Type B pancreatic cell (in vitro differentiated cells): ENCODE measurements at places on chromosomes 3 and 15.

- peaks cover 16% of the 10 kb centered on the region for H3K4me1 ChIP-seq
- H3K4me3 ChIP-seq = no peak overlapping the region
- H3K27me3 ChIP-seq = no peaks in the 10 kb centered on the region
- no peak overlapping the region for H3K27ac ChIP-seq
Observed at GRCh38 chr15:56869573-56869972, 48.9 kb upstream of the TCF12 start.

GRCh38 chr15:92104072-92104471, 250.6 kb downstream of the SLCO3A1 start:
- peaks cover 30% of the 10 kb centered on the region for H3K4me1 ChIP-seq
- DNase-seq = no peak
- no peak overlapping the region for H3K4me3 ChIP-seq
- H3K27ac ChIP-seq = no peak overlapping the region
- peaks cover 7% of the 10 kb centered on the region for H3K36me3 ChIP-seq

DNA sequence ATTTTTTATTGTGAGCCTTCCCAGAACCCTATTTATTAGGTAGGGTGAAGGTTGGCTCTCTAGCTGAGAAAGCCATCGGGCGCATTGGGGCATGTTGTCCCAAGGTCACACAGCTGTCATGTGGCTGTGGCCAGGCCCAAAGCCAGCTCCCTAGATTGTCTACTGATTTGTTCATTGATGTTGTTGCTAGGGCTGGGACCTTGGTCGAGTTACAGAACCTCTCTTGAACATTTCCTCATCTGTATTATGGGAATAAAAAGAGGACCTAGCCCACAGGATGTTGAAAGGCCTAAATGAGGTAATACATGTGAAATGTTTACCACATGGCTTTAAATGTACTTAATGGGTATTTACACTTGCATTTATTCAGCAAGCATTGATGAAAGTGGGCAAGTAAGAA, 252.5 kb downstream of the SUCLG2 start:
- peaks cover 10% of the 10 kb centered on the region for H3K36me3 ChIP-seq
- H3K4me3 ChIP-seq = no peak overlapping the region
- no peak for DNase-seq
- H3K27me3 ChIP-seq = no peaks in the 10 kb centered on the region
- no peak overlapping the region for H3K27ac ChIP-seq

DNA sequence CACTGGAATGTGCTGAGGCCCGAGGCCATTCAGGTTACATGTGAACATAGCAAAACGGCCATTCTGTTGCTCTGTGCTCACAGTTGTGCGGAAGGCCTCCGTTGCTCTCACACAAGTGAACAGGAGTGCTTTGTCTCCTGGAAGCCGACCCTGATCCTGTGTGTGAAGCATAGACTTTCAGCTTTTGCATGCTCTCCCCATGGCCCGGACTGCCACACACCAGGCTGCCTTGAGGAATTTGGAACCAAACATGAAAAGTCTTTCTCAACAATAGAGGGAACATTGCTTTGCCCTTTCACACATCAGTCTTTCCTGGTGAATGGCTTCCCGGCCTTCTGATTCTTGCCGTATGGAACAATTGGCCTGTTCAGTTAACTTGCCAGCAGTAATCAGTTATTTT, 154.8 kb upstream of the LRIG1 start:
- no peaks in the 10 kb centered on the region for H3K27me3 ChIP-seq
- no peak overlapping the region for H3K4me3 ChIP-seq
- no peaks in the 10 kb centered on the region for H3K36me3 ChIP-seq
- peaks cover 37% of the 10 kb centered on the region for H3K4me1 ChIP-seq

GRCh38 chr3:54432975-54433374, 310.6 kb downstream of the CACNA2D3 start:
- no peaks in the 10 kb centered on the region for H3K36me3 ChIP-seq
- DNase-seq = no peak
- no peak overlapping the region for H3K4me3 ChIP-seq
- no peak overlapping the region for H3K27ac ChIP-seq
- peaks cover 3% of the 10 kb centered on the region for H3K4me1 ChIP-seq

DNA sequence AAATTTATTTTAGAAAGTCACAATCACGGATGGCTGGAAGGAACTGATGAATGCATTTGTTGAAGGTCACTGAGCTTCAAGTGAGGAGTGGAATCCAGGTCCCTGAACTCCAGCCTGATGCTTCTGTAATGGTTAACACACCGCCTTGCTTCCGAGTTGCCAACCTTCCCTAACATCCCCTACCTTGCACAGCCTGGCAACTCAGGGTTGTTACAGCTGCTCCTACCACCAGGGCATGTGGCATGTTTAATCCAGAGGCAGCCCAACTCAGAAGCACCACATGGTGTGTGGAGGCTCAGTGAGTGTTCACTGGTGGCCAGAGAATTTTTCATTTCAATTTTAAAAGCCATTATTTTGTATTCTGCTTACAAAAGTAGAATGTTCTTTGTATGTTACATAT, 4.9 kb downstream of the TM2D3 start:
- H3K36me3 ChIP-seq = peaks cover 6% of the 10 kb centered on the region
- no peak overlapping the region for H3K4me3 ChIP-seq
- H3K27me3 ChIP-seq = no peaks in the 10 kb centered on the region
- no peak overlapping the region for H3K27ac ChIP-seq

DNA sequence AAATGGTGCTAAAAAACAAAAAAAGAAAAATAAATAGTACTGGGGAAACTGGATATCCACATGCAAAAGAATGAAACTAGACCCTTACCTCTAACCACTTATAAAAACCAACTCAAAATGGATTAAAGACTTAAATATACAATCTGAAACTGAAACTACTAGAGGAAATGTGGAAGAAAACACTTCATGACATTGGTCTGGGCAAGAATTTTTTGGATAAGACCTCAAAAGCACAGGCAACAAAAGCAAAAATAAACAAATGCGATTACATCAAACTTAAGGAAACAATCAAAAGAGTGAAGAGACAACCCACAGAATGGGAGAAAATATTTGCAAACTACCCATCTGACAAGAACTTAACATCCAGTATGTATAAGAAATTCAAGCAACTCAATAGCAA, 6.4 kb downstream of the IFT57 start:
- H3K27me3 ChIP-seq = no peaks in the 10 kb centered on the region
- H3K27ac ChIP-seq = no peak overlapping the region
- H3K4me1 ChIP-seq = peaks cover 17% of the 10 kb centered on the region

GRCh38 chr3:32510075-32510724, 7.5 kb upstream of the CMTM6 start:
- H3K4me3 ChIP-seq = no peak overlapping the region
- DNase-seq = no peak
- peaks cover 4% of the 10 kb centered on the region for H3K4me1 ChIP-seq
- no peak overlapping the region for H3K27ac ChIP-seq

- no peak for DNase-seq
- H3K4me1 ChIP-seq = peaks cover 10% of the 10 kb centered on the region
- H3K4me3 ChIP-seq = no peak overlapping the region
- no peaks in the 10 kb centered on the region for H3K36me3 ChIP-seq
- H3K27me3 ChIP-seq = no peaks in the 10 kb centered on the region
Observed at GRCh38 chr3:101936419-101937356, 87.4 kb downstream of the NFKBIZ start.

GRCh38 chr3:182936239-182936917, 44.0 kb downstream of the DCUN1D1 start:
- no peak overlapping the region for H3K27ac ChIP-seq
- H3K36me3 ChIP-seq = peaks cover 8% of the 10 kb centered on the region
- DNase-seq = no peak
- H3K4me1 ChIP-seq = peaks cover 4% of the 10 kb centered on the region
- no peaks in the 10 kb centered on the region for H3K27me3 ChIP-seq
- no peak overlapping the region for H3K4me3 ChIP-seq

GRCh38 chr15:77030928-77031375, 36.0 kb downstream of the PSTPIP1 start:
- H3K36me3 ChIP-seq = no peaks in the 10 kb centered on the region
- H3K27me3 ChIP-seq = peaks cover 3% of the 10 kb centered on the region
